ENCODE measurements at places on chromosomes 2 and 18. TPM values are rescaled to one million over a fixed set of nuclear protein-coding genes. Genes with fewer than 3 reads are reported as not detected.

- no peak for DNase-seq
- H3K4me1 ChIP-seq = no peaks in the 10 kb centered on the region
- H3K27ac ChIP-seq = no peak overlapping the region
Observed at GRCh38 chr2:50645346-50645745, 386.6 kb downstream of the NRXN1 start.

Gene RAPH1
- 3.6 TPM for total RNA-seq

DNA sequence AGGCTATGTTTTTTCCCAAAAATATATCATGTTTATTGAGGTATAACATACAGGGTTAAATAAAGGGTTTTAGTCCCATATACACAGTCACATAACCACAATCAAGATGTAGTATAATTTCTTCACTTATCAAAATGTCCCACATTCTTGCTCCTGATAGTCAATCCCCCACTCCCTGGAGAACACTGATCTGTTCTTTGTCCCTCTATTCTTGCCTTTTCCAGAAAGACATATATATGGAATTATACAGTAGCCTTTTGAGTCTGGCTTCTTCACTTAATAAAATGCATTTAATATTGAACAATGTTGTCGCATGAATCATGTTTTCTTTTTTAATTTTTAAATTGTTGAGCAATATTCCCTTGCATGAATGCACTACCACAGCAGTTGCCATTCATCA, 1059.7 kb downstream of the TSN start:
- no peak overlapping the region for H3K27ac ChIP-seq
- H3K36me3 ChIP-seq = no peaks in the 10 kb centered on the region
- DNase-seq = no peak
- H3K4me3 ChIP-seq = no peak overlapping the region

Gene ZEB2
- 49.5 TPM for total RNA-seq

DNA sequence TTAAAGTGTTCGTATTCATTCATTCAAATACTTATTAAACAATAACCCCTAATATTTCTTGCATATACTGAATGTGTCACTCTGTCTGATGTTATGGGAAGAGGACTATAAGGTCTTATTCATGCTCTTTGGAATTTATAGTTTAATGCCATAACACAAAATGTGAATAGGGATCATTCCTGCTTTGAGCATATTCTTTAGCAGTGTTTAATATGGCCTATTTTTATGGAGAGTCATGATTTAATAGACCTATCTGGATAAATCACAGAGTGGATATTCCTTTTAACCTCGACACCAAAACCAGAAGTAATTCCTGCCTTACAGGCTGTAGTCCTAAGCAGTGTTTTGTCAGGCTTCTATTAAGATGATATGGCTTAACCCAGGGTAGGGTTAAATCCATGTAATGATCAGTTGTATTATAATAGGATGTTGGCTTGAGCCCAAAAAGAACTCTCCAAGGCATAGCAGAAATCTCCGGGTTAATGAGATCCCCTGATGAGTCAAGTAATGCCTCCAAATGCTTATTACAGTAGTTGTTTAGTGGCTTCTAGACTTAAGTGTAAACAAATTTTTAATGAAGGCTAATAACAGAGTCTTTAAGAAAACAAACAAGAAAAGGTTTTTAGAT, 54.3 kb downstream of the GULP1 start:
- no peaks in the 10 kb centered on the region for H3K4me1 ChIP-seq
- no peak overlapping the region for H3K4me3 ChIP-seq
- H3K36me3 ChIP-seq = no peaks in the 10 kb centered on the region
- H3K27me3 ChIP-seq = no peaks in the 10 kb centered on the region
